ENCODE measurements at places on chromosomes 7 and 10. TPM values are rescaled to one million over a fixed set of nuclear protein-coding genes. Genes with fewer than 3 reads are reported as not detected.

Gene FZD1
- 23.8 TPM for total RNA-seq

Gene ADAP1
- total RNA-seq = 15.7 TPM

Gene HOXA3
- 92.8 TPM for total RNA-seq

Gene BUD23
- 65.8 TPM for total RNA-seq

Gene SSC4D
- 1.7 TPM for total RNA-seq

Gene SPDYE16
- 0.51 TPM for total RNA-seq

Gene RSU1
- 37.3 TPM for total RNA-seq

Gene PLEKHS1
- 0.45 TPM for total RNA-seq

Gene PAX4
- 3.4 TPM for total RNA-seq

Gene C10orf143
- 1.8 TPM for total RNA-seq

Gene MRC1
- 0.74 TPM for total RNA-seq

Gene DNMBP
- total RNA-seq = 17.3 TPM

Gene COL26A1
- 10.6 TPM for total RNA-seq

Gene CCDC172
- not detected for total RNA-seq

Gene OR13A1
- 0.14 TPM for total RNA-seq

Gene UNCX
- 0.48 TPM for total RNA-seq

Gene PRR15
- total RNA-seq = 36.0 TPM

Gene XPNPEP1
- total RNA-seq = 50.1 TPM

Gene SUN3
- not detected for total RNA-seq

Gene TLX1
- total RNA-seq = 0.17 TPM

Gene TMED4
- total RNA-seq = 92.8 TPM

Gene RPEL1
- total RNA-seq = not detected

Gene PRKCQ
- total RNA-seq = 2.0 TPM

Gene ZNF853
- total RNA-seq = 9.2 TPM

Gene ANKRD30A
- total RNA-seq = not detected

Gene GTF2IRD1
- total RNA-seq = 47.9 TPM

Gene TBX20
- total RNA-seq = 0.46 TPM

Gene EPHA1
- total RNA-seq = 18.0 TPM

Data from type B pancreatic cell (in vitro differentiated cells).